Amniotic stem cell (primary cell): ENCODE measurements at places on chromosomes 5 and 9.

DNA sequence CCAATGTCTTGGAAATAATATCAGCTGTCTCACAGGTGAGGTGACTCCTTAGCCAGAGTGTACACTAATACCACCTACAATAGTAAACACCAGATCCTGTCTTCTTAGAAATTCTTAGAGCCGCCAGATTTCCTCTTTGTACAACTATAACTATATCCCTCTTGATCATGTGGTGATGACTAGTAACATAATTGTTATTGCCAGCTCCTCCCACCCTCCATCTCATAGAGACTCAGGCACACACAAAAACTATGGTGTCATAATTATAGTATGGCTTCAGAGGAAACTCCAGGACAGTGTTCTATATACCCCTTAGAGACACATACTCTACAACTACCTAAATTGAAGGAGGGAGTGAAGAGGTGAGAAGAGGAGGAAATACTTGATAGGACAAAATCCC lies 33.1 kb downstream of the PGGT1B start:
- DNase-seq: no peak

GRCh38 chr5:27474395-27474794 lies 436.0 kb upstream of the CDH9 start:
- DNase-seq: no peak

DNA sequence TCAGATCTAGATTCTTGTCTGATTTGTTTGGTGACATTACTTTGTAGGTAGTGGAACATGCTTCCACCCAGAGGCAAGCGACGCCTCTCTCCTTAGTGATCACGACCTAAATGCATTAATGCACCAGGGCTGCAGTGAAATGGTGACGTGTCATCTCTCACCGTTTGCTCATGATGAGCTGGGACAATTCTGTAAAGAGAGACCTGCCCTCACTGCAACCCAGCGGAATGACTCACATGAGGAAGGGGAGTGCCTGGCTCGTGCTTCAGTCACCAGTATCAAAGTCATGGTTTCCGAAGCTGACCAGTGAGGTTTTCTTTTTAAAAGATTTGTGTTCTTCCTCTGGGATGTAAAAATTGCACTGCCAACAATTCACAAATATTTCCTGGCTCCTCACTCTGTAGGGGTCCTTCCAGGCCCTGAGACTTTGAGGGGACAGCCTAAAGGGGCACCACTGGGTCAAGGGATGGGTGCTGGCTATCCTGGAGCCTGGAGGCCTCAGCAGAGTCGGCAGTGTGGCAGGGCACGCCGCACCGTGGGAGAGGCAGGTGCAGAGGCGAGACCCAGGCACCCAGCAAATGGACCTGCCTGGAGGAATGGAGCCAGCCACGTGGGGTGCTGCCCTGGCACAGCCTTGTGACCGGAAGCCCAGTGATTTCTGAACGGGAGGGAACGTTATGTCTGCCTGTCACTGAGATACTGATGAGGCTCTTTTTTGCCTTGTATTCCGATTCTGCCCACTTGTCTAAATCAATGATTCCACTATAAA lies 17.3 kb downstream of the QSOX2 start:
- DNase-seq: peak; percentile 14

GRCh38 chr5:2289380-2289779 lies 406.7 kb upstream of the IRX4 start:
- DNase-seq: no peak

DNA sequence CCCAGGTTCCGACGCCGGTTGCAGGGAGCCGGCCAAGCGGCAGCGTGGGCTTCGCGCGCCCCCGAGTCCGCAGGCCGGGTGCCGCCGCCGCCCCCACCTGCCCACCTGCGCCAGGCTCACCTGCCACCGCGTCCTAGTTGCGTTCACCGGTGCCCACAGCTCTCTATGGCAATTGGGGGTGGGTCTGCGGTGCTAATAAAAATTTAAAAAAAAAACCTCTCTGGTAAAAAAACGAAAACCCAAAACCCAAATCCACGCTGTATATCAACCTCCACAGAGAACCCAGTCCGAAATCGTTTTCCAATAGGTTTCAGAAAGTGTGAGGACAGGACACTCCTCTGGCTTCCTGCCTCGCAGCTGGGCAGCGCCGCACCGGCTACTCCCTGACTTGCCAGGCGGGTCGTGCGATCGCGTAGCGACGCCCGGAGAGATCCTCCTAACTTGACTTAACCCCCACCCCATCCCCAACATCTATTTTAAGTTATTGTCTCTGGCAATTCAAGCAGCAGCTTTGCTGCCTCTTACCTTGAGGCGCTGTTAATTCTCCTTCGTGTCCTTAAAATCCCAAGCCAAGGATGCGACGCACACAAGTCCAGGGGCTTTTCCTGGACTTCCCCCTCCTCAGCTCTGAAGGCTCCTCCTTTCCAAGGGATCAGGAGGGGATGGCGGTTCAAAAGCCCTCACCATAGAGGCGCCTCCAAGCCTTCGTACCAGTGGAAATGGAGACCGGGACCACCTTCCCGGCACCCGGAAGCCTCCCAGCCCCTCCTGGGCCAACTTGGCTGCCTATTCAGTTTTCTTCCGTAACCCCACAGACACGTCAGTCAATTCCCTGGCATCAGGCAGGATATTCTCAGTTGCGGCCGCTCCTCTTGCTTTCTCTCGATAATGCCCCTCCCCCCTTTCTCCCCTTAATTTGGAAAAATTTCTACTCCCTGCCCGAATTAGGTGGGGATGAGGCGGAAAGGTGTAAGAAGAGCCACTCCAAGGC lies 1639.4 kb upstream of the C9orf72 start:
- DNase-seq: no peak

- DNase-seq: peak; percentile 58
Measured at GRCh38 chr9:34139477-34140146, 13.1 kb upstream of the DCAF12 start.

- DNase-seq: no peak
Measured at GRCh38 chr5:90940227-90940995, 381.8 kb downstream of the ADGRV1 start.

- no peak for DNase-seq
Measured at GRCh38 chr5:151095341-151096000, 14.6 kb upstream of the TNIP1 start.

- no peak for DNase-seq
Measured at GRCh38 chr9:125617087-125617486, 89.9 kb downstream of the MAPKAP1 start.

DNA sequence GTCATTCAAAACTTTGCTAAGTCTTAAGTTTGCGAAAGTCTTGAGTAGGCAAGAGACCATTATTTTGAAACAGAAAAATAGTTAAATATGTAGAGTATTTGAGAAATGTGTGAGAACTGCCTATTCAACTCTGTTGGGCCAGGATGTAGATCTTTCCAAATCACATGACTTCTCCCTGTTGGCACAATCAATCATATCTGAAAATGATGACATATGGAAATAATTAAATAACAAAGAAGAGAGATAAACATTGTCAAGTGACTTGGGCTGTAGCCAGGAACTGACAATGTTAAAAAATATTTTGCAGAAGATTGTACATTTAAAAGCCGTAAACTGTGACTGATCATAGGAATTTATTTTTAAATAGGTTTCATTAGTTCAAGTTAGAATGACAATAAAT lies 104.6 kb upstream of the IL6ST start:
- no peak for DNase-seq

- DNase-seq: no peak
Measured at GRCh38 chr5:147051193-147051592, 172.6 kb upstream of the PPP2R2B start.

DNA sequence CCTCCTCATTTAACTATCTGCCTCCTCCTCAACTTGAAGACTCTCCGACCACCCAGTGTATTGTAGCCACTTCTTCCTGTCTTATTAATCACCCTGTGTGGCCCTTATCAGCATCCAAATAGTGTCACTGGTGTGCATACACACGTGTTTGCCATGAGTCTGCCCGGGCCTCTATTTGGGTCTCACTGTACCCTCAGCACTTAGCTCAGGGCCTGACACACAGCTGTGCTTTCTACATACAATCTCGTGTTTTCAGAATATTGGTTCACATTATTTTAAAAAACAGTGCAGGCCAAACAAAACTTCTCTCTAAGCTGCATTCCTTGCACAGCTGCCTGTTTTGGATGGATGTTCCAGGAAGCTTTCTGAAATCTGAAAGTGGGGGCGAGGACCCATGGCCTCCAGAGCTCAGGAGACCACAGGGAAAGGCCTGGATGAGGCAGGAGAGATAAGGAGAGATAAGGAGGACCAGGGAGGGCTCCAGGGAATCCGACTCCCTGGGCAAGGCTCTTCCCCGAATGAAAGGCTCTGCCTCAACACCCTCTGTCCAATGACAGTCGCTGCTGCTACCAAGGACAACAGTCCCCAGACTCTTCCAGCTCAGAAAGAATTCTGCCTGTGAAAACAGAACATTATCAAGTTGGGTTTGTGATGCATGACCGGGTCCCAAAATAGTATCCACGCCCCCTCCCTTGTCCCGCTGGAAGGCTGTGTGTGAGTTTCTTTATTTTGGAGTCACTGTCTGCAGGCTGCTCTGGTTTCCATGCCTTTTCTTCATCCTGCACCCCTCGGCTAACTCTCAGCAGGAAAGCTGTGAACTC lies 255.6 kb downstream of the NSG2 start:
- no peak for DNase-seq

DNA sequence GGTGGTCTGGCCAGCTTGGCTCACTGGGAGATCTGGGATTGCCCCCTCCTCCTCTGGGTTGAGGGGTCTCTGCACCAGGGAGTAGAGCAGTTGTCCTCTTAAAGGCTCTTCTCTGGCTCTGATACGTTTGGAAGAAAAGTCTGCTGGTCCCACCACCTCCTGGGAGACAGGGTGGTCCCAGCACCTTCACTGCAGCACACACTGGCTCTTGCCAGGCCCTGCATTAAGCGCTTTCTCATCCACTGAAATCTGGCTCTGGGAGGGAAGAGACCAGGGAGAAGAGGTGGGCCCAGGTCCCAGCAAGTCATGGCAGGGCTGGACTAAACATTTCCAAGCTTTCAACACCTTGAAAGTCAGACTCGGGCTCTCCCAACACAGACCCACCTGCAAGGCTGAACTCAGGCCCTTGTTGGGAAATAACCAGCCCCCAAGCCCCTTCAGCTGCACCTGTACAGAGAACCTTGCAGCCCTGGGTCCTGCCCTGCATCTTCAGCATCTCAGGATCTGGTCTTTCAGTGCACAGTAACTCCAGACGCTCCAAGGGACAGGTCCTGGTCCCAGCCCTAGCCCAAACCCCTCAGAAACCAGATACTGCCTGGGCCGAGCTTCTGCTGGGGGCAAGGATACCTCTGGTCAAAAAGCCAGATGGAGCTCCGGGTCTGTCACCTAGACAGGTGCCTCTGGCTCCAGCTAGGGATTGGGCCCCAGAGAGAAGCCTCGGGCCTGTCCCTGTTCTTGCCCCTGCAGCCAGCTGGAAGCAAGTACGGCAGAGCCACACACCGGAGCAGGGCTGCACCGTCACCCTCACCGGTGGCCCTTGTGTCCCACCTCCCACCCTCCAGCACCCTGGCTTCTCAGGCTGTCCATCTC lies 134.5 kb downstream of the DAB2IP start:
- DNase-seq: no peak

DNA sequence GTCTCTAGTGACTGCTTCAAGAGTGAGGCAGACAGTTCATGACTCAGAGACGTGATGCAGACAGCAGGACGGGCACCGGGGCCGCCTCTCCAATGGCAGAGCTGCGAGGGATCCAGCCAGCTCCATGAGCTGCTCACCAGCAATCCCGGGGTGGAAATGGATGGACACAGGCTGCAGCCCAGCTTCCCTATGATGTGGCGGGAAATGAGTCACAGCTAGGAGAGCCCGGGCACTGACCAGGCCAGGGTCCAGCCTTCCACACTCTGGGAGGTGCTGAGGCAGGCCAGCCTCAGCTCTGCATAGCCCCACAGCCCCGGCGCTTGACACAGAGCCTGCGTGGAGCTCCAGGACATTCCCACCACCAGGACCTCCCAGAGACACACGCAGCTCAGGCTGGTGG lies 244.8 kb upstream of the IRX2 start:
- DNase-seq: no peak

DNA sequence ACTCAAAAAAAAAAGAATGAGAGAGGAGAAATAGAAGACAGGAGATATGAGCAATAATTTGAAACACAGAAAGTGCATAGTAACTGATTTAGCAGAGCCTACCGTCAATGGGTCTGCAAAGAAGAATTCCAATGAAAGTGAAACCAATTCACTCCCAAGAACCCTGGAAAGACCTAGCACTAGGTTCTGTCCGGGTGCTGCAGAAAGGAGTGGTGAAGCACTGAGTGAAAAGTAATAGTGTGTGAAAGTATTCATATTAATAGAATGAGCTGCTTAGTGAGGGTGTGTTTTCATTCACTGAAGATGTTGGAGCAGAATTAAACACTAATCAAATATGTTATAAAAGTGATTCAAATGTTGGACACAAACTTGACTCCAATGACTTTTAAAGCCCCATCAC lies 51.3 kb upstream of the SLC30A5 start:
- no peak for DNase-seq

DNA sequence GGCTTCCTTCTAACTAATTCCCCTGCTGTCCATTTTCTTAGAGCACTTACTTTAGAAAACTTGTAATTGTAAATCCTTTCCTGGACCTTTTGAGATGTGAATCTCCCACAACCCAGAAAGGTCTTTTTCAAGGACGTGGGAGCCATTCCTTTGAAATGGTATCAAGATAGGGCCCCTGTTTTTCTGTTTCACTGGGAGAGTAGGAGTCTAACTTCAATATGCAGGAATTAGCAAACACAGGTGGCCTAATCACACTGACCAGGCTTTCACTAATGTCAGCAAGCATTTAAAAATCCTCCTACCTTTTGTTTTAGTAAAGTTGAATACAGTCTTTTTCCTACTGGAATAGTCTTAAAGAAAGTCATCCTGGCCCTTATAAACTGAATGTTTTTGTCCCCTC lies 558.3 kb downstream of the PTPRD start:
- no peak for DNase-seq

GRCh38 chr5:138230261-138230660 lies 17.1 kb upstream of the CDC23 start:
- peak; percentile 19 for DNase-seq

DNA sequence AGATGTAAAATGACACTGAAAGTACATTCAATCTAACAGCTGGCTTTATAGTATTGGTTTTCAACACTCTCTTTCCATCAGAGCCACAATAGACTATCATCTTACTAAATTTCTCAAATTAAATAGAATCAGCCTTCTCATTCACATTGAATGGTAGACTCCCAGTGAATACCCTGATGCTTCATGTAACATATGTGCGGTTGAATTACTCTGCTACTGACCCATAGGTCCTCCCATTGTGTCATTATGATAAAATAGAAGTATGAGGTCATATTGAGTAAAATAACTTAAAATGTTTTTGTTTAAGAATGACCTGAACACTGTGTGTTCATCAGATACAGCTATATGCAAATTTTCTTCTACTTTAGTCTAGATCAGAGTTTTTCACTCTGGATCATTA lies 75.9 kb upstream of the ADAMTSL1 start:
- no peak for DNase-seq

DNA sequence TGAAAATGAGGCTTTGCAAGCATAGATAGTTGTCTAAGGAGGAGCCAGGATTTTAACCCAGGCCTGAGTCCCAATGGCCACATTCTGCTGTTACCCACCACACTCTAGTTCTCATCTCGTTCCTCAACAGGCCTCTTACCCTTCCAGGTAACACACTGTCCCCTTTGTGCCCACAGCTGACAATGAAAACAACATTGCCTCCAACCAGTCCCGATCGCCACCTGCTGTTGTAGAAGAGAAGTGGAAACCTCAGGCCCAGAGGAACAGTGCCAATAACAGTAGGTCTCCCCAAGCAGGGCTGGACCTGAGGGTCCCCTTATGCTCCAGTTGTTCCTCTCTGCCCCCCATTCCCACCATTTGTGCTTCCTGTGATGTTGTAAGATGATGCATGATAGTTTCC lies 30.4 kb downstream of the AMBP start:
- DNase-seq: no peak
